D341Med (cell line): ENCODE measurements at places on chromosomes 3 and 15.
A peak's percentile ranks its signal among the peaks of the same experiment; 100 is the strongest.

DNA sequence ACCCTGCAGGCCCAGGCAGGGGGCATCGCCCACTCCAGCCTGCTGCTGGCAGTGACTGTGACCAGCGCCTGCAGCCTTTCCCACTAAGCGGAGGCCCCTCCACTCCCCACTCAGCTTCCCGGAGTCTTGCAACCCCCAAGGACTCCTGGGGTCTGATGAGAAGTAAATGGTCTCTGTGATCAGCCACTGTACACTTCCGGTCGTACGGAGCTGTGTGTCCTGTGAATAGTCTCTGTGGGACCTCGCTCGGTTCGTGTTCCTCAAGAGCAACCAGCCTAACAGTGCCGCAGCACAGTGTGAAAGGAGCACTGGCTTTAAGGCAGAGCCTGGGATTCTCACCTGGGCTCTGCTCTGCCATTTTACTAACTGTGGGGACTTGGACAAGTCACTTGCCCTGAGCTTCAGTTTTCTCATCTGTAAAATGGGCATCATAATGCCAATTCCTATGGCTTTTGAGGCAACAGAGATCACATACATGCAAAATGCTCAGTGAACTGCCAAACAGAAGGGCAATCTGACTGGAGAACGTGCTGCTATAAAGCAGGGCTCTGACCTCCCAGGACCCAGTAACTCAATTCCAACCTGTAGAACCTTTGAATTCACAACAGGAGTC is 26.7 kb downstream of the TMEM43 start:
- no peak for DNase-seq

DNA sequence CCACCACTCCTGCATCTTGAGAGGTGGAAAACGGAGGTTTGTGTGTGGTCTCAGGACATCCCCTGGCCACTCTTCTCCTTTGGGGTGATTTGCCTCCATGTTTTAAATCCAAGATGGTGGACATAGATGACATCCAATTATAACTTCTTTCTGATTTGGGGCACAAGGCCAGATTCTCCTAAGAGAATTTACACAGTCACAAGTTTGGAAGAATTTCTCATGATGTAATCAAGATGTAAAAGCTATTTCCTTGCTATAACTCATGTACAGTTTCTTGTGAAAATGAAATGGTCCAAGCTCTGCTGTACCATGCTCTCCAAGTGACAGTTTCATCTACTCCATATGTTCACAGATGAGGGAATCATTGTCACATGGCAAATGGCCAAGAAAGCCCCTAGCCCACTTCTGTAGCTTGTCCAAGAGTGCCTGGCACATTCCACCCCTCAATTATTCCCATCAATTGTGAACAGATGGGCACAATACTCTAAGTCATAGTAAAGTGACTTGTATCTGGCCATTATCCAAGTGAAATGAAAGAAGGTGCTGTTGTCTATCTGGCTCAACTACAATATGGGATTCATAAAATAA is 134.6 kb upstream of the ROPN1 start:
- no peak for DNase-seq

DNA sequence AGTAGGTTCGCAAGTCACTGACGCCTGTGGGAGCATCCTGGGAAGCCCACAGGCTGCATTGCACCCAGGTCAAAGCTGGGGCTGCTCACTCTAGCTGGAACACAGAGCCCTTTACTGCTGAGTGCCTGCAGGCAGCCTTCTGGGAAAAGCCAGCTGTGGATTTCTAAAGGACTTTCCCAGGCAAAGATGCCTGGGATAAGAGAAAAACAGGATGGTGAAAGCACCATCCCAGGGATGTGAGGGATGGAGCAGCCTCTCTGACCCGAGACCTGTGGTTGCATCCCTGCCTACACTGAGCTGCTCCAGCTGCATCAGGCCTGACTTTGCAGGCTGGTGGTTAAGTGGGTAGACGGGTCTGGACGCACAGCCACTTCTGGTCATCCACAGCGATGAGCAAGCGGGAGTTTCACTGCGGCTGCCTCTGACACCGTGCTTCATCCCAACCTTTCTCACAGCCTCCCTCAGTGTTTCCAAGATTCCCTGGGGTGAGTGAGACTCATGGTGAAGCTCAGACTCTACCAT is 52.5 kb upstream of the AMOTL2 start:
- DNase-seq: no peak

- DNase-seq: peak; percentile 97
Observed at GRCh38 chr3:49719214-49719884, at the start of gene AMIGO3. AMIGO3 (minus strand) TSS chr3:49719684; CDS start chr3:49719465, 219 bp downstream.

- no peak for DNase-seq
Observed at GRCh38 chr3:20083253-20083652, 43.0 kb downstream of the KAT2B start.

GRCh38 chr3:98645039-98645438 is 51.6 kb upstream of the CPOX start:
- DNase-seq: no peak

GRCh38 chr3:195906865-195907683 is 1.3 kb downstream of the TNK2 start:
- peak; percentile 40 for DNase-seq

DNA sequence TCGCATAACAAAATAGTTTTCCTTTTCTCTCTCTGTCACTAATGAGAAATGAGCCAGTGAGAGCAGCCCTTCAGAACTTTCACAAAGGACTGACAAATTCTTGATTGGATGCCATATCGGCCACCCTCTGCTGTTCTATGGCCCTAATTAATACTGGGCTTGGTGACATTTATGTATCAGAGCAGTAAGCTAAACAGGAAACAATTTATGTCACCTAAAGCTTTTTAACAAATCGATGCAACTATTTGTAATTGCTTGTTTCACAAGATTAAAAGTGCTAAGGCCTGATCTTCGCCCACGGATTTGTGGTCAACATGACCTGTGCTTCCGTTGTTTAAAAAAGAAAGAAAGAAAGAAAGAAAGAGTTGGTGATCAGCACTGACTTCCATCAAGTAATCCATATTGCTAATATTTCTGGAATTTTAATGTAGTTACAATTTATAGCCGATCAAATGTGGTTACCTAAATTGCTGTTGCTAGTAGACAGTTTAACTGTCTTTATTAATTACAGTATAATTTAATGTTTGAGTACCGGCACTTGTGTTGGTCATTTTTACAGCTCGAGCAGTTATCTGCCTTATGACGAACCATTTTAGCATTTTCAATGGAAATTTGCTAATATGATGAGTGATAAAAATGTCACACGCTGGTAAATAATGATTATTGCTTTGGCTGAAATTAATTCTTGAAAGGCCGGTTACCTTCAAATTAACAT is 631.3 kb downstream of the FOXP1 start:
- DNase-seq: no peak

DNA sequence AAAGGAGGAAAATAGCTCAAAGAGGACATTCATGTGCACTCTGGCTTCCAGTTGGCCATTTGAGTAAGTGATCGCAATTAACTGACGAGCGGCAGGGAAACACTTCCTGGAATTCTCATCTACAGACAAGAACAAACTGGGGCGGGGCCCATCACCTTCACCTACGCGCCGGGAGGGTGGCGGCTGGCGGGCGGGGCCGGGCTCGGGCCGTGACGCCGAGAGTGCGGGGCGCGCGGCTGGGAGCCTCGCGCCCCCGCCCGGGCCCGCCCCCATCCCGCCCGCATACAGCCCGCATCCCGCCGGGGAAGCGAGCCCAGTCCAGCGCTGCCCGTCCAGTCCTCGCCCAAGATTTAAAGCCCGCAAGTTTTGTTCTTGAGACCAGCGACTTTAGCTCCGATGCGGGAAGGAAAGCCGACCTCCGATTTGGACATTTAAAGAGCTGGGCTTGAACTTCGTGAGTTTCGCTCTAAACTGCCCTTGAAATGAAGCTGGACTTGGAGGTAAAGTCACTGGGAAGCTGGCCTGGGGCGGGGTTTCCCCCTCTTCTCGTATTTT is at the start of gene B3GNT5:
B3GNT5 (plus strand) TSS at position 281 of the 555 bp plus-strand sequence. CDS start 16,546 bp downstream, outside the sequence.
- DNase-seq: no peak

- no peak for DNase-seq
Observed at GRCh38 chr3:110324171-110324705, 747.4 kb upstream of the NECTIN3 start.

- DNase-seq: no peak
Observed at GRCh38 chr3:74801924-74802323, 187.5 kb upstream of the CNTN3 start.

DNA sequence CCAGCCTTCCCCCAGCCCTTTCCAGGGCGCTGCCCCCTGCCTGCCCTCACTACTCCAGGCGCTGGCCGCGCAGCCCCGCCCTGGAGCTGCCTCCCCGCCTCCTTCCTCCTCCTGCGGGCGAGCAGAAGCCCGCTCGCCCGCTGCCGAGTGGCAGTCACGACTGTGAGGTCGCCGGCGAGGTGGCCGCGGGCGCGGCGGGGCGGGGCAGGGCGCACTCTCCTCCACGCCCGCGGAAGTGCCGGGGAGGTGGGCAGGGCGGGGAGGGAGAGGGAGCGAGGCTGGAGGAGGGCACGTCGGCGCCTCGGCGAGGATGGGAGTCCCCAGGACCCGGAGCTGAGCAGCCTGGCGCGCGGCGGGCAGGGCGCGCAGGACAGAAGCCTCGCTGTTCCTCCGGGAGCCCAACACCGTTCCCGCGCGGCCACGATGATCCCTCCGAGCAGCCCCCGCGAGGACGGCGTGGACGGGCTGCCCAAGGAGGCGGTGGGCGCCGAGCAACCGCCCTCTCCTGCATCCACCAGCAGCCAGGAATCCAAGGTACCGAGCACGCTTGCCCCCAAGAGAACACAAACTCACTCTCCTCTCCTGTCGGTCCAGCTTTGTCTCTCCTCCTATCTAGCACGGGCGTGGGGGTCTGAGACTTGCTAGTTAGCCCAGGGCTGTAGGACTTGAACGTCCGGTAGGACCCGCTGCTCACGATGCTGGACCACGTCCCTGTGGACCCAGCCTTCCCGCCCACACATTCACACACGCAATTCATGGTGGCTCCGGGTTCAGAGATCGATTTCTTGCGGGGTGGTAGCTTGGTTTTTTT is at the start of gene STAC:
STAC (plus strand) TSS at position 284 of the 811 bp plus-strand sequence; CDS start at position 424, 140 bp downstream.
- peak; percentile 59 for DNase-seq

- no peak for DNase-seq
Observed at GRCh38 chr3:130669740-130670139, 76.9 kb downstream of the PIK3R4 start.

- DNase-seq: no peak
Observed at GRCh38 chr15:81126892-81127291, 7.2 kb upstream of the CFAP161 start.

- no peak for DNase-seq
Observed at GRCh38 chr3:53498806-53499641, 4.6 kb downstream of the CACNA1D start.

- DNase-seq: no peak
Observed at GRCh38 chr3:155581579-155581978, 163.3 kb downstream of the PLCH1 start.

- peak; percentile 68 for DNase-seq
Observed at GRCh38 chr15:68599560-68600071, 20.8 kb downstream of the CORO2B start.

GRCh38 chr3:111076732-111077131 is 5.1 kb downstream of the NECTIN3 start:
- no peak for DNase-seq

- peak; percentile 97 for DNase-seq
Observed at GRCh38 chr3:101676216-101676764, 642 bp downstream of the ZBTB11 start.

DNA sequence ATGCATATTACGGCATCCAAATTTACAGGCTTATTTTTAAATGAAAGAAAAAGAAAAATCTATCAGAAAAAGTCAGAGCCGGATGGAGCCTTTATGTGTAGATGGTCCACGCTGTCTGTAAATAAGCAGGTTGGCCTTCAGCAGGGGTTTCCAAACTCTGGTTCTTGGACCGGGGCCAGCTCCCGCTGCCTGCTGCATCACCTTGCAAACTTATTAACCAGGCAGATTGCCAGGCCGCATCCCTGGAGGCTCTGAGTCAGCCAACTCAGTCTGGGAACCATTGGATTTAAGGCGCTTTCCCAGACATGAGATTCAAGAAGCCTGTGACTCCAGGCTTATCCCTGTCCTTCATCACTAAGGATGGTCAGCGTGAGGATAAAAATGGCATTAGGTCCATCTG is 212.4 kb downstream of the OPA1 start:
- peak; percentile 72 for DNase-seq

DNA sequence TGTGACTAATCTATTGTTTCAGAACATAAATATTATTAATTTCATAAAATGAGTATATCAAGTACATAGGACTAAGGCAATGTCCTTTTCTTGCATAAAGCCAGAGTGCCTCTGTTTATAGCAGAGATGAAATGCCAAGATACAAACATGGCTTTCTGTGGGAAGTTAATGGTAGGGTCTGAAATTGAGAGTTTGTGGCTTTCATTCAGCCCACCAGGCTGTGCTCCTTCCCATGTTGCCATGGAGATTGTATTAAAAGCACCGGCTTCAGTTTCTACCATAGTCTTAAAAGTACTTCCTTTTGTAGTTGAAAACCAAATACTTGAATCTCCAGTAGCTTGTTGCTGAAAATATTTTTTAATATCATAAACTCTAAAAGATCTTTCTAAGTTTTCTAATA is 114.0 kb downstream of the LRRC28 start:
- DNase-seq: no peak

DNA sequence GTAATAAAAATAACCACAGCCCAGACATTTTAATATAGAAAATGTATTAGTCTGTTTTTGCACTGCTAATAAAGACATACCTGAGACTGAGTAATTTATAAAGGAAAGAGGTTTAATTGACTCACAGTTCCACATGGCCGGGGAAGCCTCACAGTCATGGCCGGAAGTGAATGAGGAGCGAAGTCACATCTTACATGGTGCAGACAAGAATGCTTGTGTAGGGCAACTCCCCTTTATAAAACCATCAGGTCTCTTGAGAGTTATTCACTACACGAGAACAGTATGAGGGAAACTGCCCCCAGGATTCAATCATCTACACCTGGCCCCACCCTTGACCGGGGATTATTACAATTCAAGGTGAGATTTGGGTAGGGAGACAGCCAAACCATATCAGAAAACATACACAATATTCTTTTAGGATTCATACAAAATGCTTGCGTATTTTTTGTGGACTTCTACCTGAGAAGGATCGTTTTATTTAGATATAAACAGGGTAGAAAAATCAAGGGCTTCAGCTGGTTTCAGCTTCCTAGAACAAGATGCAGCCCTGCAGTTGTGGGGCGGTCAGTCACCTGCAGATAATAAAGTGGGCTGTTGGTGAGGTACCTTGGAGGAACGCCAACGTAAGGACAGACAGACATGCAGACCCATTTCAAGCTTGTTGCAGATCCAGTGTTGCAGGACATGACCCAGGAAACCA is 101.9 kb downstream of the TNIK start:
- no peak for DNase-seq

GRCh38 chr3:197165890-197166289 is 132.5 kb downstream of the DLG1 start:
- no peak for DNase-seq

GRCh38 chr3:64454179-64454578 is 228.9 kb upstream of the PRICKLE2 start:
- DNase-seq: no peak

DNA sequence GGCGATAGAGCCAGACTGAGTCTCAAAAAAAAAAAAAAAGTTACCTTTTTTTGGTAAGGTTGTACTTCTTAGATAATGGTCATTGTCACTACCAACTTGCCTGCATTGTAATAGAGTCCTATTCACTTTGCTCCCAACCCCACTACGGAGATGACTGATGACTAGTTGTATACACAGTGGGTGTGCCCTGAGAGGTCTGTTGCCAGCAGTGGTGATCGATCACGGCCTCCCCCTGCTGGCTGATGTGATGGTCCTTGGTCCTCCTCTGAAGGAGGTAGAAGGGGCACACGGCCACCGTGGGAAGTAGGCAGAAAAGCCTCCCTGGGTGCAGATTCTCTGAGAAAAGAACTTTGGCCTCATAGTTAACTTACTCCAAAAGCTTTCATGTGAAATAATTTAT is 10.7 kb downstream of the GCNT3 start:
- peak; percentile 71 for DNase-seq

GRCh38 chr3:101484805-101485620 is 28.0 kb downstream of the SENP7 start:
- no peak for DNase-seq

- no peak for DNase-seq
Observed at GRCh38 chr3:50660386-50660785, 14.3 kb upstream of the DOCK3 start.
